Anterior cingulate cortex (tissue), 58 donors: ENCODE measurements at places on chromosomes 1 and 21.

- DNase-seq: no peak
Observed at GRCh38 chr21:15054089-15054488, 10.7 kb downstream of the NRIP1 start.

GRCh38 chr1:49051647-49052046 lies 275.0 kb upstream of the BEND5 start:
- no peak for DNase-seq

DNA sequence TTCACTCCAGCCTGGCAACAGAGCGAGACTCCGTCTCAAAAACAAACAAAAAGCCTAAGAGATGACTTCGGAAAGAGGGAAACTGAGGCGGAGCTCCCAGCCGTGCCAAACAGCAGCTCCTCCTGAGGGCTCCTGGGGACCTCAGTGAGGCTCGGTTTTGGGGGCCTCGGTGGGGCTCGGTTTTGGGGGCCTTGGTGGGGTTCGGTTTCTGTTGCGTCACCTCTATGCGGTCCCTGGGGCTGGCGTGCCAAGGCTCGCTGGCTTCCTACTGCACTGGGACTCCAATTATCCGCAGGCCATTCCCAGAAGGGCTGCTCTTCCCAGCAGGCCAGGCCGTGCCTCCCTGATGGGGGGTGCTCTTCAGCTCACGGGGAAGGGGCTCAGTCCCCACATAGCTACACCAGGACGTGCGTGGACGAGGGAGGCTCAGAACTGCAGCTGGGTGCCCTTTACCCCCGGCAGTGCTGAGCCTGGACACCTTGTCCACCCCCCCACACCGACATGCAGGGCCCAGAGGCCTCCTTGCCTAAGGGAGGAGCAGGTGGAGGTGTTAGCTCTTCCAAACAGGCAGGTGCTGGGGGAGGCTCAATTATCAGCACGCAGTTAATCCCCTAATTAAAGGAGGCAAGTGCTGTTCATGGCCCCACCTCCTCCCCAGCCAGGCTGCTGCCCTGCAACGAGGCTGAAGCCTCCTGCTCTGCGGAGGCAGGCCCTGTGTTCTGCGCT lies 5.1 kb upstream of the C1orf159 start:
- DNase-seq: no peak

GRCh38 chr1:67752306-67752705 lies 67.3 kb downstream of the GADD45A start:
- DNase-seq: no peak

DNA sequence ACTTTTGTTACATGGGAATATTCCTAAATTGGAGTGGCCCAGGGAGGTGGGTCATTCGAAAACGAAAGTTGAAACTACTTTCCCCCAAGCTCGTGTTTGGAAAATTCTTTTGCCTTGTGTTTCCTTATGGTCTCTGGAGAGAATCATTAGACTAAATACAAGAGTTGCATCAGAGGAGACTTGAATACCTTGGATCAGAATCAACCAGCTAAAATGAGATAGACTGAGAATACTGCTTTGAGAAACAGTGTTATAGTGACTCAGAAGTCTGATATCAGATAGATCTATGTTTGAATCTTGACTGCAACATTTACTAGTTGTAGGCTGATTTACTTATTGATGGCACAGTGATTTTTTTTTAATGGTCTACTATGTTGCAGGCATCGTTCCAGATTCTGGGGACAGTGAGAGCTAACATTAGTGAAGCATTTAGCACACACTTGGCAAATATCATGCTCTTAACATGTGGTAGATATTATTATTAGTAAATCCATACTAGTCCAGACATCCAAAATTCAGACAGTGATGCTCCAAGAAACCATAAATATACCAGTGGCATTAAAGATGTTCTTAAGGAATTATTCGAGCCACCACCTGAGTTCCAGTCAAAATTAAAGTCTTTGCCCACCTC lies 12.9 kb upstream of the ACTN2 start:
- DNase-seq: no peak

GRCh38 chr1:156136970-156137483 lies 16.4 kb upstream of the SEMA4A start:
- DNase-seq: no peak

DNA sequence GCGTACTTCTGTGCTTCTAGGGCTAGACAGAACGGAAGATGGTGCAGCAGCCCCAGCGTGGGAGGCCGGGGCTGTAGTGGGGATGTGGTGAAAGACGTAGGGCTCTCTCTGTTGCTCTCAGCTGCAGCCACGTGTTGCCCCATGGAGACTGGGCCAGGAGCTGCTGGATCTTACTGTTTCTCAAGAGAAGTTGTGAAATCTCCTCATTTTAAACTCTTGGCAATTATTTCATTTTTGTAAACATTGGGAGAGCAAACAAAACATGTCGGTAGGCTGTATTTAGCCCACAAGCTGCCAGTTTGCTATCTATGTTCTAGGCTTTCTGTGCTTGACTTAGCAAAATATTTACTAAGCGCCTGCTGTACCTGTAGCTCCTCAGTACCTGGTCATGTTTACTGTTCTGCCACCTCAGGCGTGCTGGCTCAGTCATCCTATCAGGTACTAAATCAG lies 15.9 kb upstream of the ELOA start:
- DNase-seq: peak; percentile 5

- no peak for DNase-seq
Observed at GRCh38 chr1:230342019-230342418, 84.1 kb downstream of the PGBD5 start.

DNA sequence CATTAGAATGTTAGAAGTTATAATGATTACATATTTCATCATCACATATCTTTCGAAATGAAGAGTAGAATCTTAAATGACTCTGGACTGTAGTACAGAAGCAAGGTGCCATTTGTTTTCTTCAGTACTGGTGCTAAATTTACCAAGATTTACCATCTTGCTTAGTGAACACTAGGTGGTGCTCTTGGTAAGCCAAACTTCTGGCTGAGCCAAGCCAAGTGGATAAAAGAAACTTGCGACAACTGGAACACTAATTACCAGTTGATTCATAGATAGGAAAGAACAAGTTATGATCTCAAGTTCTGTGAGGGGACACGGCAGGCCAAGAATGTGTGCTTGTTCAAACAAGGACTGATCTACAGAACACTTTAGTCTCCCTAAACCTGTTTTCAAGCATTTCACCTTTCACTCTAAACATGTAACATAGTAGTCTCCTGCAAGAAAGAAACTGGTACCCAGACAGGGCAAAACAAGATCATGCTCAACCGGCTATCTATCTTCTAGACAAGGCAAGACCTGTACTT lies 19.8 kb downstream of the SPRTN start:
- DNase-seq: no peak

- DNase-seq: no peak
Observed at GRCh38 chr21:33981391-33982101, 65.9 kb upstream of the ATP5PO start.

GRCh38 chr1:54996359-54996868 lies 2.3 kb upstream of the BSND start:
- DNase-seq: peak; percentile 44

DNA sequence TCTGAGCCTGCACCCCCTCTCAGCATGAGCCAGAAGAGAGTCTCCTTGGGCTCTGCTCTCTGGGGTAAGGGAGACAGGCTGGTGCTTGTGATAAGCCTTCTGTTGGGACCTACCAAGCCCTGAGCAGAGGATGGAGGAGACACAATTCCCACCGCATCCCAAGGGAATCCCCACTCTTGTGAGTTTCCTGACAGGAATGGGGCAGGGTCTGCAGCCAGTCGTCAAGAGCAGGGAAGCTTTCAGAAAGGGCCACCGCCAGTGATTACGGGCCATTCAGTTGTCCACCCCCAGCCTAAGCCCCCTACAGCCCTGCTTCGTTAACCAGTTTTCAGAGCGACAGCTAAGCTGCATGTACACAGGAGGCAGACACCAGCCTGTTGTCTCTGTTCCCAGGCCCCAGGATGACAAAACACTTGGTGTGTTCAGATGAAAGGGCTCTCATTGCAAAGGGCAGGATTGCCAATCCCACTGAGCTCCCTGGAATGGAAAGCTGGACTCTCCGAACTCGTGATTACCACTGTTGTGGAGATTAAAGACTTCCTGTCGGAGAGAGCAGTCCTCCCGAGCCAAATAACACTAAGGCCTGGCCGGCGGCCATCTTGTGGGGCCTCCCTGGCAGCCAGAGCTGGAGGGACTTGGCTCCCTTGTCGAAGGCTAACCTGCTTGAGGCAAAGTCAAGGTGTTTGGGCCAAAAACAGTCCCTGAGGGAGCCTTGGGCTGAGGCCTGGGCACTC lies 37.4 kb upstream of the SLC30A1 start:
- peak; percentile 26 for DNase-seq

GRCh38 chr1:234102583-234102982 lies 198.1 kb downstream of the SLC35F3 start:
- DNase-seq: peak; percentile 11

GRCh38 chr1:100217834-100218233 lies 31.8 kb downstream of the DBT start:
- no peak for DNase-seq

GRCh38 chr1:218683242-218683641 lies 338.1 kb downstream of the TGFB2 start:
- no peak for DNase-seq

DNA sequence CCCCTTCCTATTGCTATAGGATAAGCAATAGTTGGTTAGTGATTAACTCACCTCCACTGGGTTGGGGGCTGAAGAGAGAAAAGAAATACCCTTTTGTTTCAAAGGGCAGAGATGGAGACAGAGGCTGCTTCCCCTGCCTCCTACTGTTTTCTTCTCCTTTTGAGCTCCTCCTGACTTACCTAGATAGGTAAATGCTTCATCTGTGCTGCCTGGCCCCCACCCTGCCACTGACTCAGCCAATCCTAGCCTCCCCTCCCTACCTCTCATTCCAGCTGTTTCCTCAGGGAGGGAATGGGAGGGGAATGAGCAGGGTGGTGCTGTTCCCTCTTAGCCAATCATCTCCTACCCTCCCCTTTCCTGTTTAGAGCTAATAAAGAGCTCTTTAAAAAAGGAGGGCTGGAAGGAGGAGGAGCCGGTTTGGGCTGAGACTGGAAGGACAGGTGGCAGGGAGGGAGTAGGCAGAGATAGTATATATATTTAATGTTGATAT lies at the start of gene C1orf116:
C1orf116 (minus strand) TSS at position 229 of the 490 bp plus-strand sequence. CDS start 5,158 bp downstream, outside the sequence.
- DNase-seq: no peak

- no peak for DNase-seq
Observed at GRCh38 chr1:65198096-65198495, 50.1 kb downstream of the AK4 start.

GRCh38 chr1:62716397-62716796 lies 28.2 kb upstream of the DOCK7 start:
- DNase-seq: no peak

DNA sequence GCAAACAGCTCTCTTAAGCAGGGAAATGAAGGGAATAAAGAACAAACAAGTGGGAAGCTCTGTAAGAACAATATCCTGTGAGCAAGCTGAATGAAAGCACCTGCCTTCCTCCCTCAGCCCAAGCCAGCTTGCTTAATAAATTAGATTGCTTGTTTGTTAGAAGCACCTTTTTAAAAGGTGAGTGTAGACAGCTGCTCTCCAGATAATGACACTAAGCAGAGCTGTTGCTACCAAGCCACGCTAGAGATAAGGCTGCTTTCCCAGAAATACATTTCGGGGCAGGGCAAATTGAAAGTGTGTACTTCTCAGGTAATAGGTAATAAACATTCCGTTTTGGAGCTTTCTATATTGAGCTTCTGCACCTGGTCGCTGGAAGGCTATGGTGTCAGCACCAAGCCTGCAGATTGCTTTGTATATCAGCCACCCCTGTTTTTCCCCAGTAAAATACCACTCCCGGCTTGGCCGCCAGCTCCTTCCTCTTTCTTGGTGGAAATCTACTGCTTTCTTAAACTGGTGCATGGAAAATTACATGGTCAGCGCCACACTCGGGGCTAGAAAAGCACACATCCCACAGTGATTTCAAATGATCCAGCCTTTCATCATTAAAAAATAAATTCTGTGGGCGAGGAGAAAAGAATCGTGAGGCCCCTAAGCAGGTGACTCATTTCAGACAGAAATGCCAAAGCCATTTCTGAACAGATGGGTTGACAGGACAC lies 151.3 kb downstream of the ETS2 start:
- no peak for DNase-seq

DNA sequence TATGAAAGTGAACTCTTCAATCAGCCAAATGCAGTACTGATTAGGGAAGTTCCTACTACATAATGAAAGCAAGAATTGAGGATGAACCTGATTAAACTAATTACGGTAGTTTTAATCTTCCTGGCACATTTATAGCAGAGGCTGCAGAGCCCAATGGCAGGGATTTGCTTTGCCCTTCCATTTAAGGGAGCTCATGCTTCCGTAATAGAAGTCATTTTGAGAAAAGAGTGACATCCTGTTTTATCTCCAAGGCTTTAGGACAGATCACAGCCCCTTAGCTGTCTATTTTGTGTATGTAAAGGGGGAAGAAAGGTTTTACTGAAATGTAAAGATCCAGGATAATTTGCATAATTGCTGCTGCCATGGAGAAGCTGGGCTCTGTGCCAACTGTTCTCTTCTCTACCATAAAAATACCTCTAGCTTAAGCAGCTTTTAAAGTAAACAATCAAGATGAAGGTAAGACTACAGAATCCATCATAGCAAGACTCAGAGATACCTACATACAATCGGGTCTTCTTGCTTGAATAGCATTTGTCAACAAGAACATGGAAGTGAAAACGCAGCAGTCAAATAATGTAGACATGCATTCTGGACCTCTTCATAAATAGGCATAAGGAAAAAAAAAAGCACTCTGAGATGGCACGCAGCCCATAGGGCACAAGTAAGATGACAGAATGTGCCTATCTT lies 62.5 kb downstream of the ASH1L start:
- DNase-seq: no peak

GRCh38 chr1:207241164-207241934 lies 80.1 kb upstream of the CD55 start:
- no peak for DNase-seq

- DNase-seq: no peak
Observed at GRCh38 chr1:29124366-29125236, 898 bp upstream of the TMEM200B start.

DNA sequence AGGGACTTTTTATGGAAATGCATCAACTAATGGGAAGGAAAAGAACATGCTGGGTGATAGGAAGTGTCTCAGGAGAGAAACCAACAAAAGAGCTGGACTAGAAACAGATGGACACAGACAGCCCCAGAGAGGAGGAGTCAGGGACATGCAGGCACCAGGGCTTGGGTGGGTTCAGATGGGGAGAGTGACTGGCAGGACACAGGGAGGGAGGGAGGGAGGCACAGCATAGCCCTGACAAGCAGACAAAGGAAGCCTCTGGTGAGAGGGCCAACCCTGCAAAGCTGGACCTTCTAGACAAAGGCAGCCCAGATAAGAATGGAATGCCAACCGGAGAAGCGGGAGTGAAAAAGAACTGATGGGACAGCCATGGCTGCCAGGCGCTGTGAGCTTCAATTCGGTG lies 568.8 kb downstream of the AJAP1 start:
- DNase-seq: peak; percentile 22

- DNase-seq: no peak
Observed at GRCh38 chr1:240074422-240074821, 17.3 kb upstream of the FMN2 start.
